ENCODE measurements at places on chromosomes 16 and 17.

DNA sequence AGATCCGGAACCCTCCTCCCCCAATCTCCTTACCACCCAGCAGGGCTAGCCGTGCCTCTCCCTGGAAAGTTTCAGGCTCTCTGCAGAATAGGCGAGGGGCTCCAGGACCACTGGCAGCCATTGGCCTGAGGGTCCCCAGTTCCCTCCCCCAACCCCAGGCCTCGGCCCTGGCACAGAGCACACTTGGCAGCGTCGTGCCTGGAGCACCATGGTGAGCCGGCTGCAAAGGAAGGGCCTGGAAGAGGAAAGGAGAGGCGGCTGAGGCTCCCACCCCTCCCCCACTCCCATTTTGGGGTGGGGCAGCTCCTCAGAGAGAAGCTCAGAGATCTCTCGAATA, 369 bp upstream of the BTBD17 start:
- DNase-seq, result no peak

DNA sequence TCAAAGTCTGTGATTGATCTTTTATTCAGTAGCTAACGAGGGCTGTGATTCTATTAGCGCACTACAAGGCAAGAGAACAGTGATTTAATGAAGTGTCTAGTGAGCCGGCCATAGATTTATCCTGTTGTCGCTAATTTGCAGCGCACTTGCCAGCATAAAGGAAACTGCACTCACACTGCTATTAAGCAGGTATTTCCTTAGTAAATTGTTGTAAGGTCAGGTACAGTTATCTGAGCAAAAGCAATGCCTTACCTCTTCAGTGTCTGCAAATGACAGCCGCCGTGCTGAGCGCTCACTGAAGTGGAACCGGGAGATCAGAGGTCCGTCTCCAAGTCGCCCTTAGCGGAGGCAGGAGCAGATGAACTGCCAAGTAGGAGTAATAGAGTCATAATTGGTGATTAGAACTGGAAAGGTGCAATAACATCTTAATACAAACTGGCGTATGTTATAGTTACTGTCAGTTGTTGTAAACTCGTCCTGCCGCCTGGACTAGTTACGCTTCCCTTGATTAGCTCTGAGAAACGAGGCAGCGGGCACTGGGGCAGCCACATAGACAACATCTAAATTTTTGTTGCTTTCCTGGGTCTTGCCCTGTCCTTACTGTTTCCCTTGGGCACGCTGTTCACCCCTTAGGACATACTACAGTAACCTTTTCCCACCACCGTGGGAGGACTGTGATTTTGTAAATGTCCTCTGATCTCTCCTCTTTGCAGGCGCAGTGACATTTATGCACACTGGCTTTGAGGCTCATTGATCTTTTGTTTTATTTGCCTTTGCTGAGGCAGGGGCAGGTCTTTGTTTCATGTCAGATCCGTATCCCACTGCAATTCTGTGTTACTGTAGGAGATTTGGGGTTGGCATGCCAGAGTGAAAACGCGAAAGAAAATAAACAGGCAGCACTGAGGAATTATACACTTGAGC, 363.1 kb downstream of the WWOX start:
- no peak for DNase-seq

- DNase-seq, result no peak
Measured at GRCh38 chr16:85941863-85942644, 43.1 kb downstream of the IRF8 start.

- DNase-seq, result no peak
Measured at GRCh38 chr16:50282010-50282538, 15.7 kb downstream of the ADCY7 start.

GRCh38 chr17:44023545-44024270, 8.9 kb upstream of the TMEM101 start:
- DNase-seq, result no peak

- DNase-seq, result no peak
Measured at GRCh38 chr17:50891577-50891989, 25.4 kb upstream of the TOB1 start.

DNA sequence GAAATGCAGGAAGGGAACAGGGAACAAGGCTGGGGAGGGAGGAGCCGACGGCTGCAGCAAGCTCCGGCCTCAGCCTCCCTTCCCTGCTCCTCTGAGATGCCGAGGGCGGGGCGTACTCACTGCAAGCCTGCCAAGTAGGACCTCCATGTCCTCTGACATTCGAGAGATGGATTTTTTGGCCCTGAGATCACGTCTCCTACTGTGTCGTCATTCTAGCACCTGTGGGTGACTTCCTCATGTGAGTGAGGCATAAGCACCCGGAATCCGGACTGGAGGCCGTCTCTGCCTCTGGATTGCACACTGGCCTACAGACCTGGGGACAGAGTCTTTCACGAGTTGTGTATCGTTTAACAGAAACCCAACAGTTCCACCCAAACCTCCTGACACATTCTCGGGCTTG, 14.5 kb downstream of the MRM3 start:
- DNase-seq, result no peak

GRCh38 chr17:74775409-74776043, 619 bp downstream of the NAT9 start:
- DNase-seq, result no peak

All from DMS 273 treated with DMSO at 0.1 percent for 48 hours (cell line).